Articular chondrocyte of knee joint (primary cell): ENCODE measurements at places on chromosomes 3 and 15. TPM values are rescaled to one million over a fixed set of nuclear protein-coding genes. Genes with fewer than 3 reads are reported as not detected.

The WDR49 gene
- 0.26 and 0.65 TPM in 2 replicates for total RNA-seq

The BOC gene
- 29.1 and 31.9 TPM in 2 replicates for total RNA-seq

The KBTBD8 gene
- total RNA-seq, result 7.3 and 11.3 TPM in 2 replicates

The ITIH1 gene
- not detected in 2 replicates for total RNA-seq

The CCRL2 gene
- total RNA-seq, result 6.2 and 8.0 TPM in 2 replicates
